Activated CD4-positive, alpha-beta T cell treated with anti-CD3 and anti-CD28 coated beads, Interleukin-2, amount 10 ng/mL, durations not matched to agents 24 days and 14 days (primary cell): ENCODE measurements at places on chromosomes 6 and 20.

GRCh38 chr6:45827952-45828530, 187.6 kb downstream of the CLIC5 start:
- peaks cover 5% of the 10 kb centered on the region for H3K36me3 ChIP-seq
- peaks cover 34% of the 10 kb centered on the region for H3K4me1 ChIP-seq
- H3K27me3 ChIP-seq = no peaks in the 10 kb centered on the region
- DNase-seq = no peak

GRCh38 chr6:116118608-116119007, 7.3 kb downstream of the COL10A1 start:
- no peak overlapping the region for H3K27ac ChIP-seq
- no peak overlapping the region for H3K4me3 ChIP-seq
- DNase-seq = no peak
- H3K4me1 ChIP-seq = peaks cover 3% of the 10 kb centered on the region
- no peaks in the 10 kb centered on the region for H3K27me3 ChIP-seq

DNA sequence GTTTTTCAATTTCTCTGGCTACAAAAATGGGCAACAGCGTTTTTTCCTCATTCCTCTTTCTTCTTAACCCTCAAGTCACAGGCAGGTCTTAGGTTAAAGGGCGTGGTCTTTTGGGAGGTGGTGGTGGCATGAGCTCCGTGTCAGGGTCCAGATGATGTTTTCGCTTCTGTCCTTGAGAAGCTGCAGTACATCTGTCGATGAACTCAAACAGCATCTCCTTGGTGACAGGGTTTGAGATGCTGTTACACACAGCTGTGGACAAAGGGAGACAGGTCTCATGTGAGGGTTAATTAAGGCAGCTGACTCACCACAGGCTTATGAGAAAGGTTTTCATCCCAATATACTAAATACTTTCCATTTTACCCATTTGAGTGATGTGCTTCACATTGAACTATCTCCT, 350.8 kb downstream of the RNGTT start:
- no peak for DNase-seq
- no peaks in the 10 kb centered on the region for H3K27me3 ChIP-seq
- H3K27ac ChIP-seq = no peak overlapping the region
- H3K4me3 ChIP-seq = no peak overlapping the region
- no peaks in the 10 kb centered on the region for H3K4me1 ChIP-seq

GRCh38 chr6:47152666-47153403, 110.7 kb upstream of the ADGRF1 start:
- H3K36me3 ChIP-seq = no peaks in the 10 kb centered on the region
- H3K4me3 ChIP-seq = no peak overlapping the region
- DNase-seq = no peak
- H3K27me3 ChIP-seq = peaks cover 2% of the 10 kb centered on the region
- no peaks in the 10 kb centered on the region for H3K4me1 ChIP-seq
- no peak overlapping the region for H3K27ac ChIP-seq

GRCh38 chr6:78436335-78436734, 431.0 kb upstream of the IRAK1BP1 start:
- no peak overlapping the region for H3K4me3 ChIP-seq
- no peak overlapping the region for H3K27ac ChIP-seq
- H3K4me1 ChIP-seq = no peaks in the 10 kb centered on the region
- no peaks in the 10 kb centered on the region for H3K27me3 ChIP-seq
- H3K36me3 ChIP-seq = no peaks in the 10 kb centered on the region
- DNase-seq = no peak

DNA sequence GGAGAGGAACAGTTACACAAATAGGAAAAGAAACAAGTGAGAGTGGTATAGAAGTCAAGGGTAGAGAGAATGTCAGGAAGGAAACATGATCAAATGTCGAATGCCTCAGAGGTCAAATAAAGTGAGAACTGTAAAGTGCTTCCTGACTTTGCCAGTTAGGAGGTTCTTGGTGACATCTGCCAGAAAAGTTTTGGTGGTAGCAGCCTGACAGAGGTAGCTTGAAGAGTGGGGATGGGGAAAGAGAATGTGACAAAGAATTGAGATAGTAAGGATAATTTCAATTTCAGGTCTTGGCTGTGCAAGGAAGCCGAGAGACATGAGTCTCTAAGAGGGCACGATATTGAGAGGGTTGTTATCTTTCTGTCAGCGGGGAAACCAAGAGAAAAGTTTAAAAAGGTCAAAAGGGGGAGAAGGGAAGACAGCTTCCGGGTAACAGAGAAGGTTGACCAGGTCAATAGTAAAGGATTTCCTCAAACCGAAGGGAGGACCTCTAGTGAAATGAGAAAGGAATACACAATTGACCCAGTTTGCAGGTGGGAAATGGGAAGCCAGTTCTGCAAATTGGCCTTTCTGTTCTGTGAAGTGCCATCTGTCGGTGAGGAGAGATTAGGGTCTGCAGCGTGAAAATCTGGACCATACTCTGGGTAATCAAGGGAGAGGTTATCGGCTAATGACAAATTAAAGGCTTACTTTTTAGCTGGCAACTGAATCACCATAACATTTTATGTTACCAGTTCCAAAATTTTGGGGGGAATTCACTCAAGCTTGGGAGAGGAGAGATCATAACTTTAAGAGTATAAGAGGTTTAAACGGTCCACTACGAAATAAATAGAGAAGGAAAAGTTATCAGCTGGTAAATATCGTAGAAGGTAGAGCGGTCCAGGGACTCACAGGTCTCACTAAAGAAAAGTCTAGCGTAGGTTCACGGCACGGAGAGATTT, 973 bp upstream of the BRD2 start:
- peak overlapping the region; percentile 94 for H3K4me3 ChIP-seq
- DNase-seq = peak; percentile 82
- peaks cover 31% of the 10 kb centered on the region for H3K4me1 ChIP-seq
- H3K36me3 ChIP-seq = peaks cover 31% of the 10 kb centered on the region

GRCh38 chr6:100479179-100480035, 14.7 kb upstream of the SIM1 start:
- no peak overlapping the region for H3K27ac ChIP-seq
- peak; percentile 70 for DNase-seq
- no peak overlapping the region for H3K4me3 ChIP-seq
- H3K4me1 ChIP-seq = peaks cover 3% of the 10 kb centered on the region
- H3K36me3 ChIP-seq = no peaks in the 10 kb centered on the region
